ENCODE measurements at places on chromosomes 2 and 18.

GRCh38 chr2:17012297-17012696 is 346.7 kb upstream of the CYRIA start:
- DNase-seq = no peak

DNA sequence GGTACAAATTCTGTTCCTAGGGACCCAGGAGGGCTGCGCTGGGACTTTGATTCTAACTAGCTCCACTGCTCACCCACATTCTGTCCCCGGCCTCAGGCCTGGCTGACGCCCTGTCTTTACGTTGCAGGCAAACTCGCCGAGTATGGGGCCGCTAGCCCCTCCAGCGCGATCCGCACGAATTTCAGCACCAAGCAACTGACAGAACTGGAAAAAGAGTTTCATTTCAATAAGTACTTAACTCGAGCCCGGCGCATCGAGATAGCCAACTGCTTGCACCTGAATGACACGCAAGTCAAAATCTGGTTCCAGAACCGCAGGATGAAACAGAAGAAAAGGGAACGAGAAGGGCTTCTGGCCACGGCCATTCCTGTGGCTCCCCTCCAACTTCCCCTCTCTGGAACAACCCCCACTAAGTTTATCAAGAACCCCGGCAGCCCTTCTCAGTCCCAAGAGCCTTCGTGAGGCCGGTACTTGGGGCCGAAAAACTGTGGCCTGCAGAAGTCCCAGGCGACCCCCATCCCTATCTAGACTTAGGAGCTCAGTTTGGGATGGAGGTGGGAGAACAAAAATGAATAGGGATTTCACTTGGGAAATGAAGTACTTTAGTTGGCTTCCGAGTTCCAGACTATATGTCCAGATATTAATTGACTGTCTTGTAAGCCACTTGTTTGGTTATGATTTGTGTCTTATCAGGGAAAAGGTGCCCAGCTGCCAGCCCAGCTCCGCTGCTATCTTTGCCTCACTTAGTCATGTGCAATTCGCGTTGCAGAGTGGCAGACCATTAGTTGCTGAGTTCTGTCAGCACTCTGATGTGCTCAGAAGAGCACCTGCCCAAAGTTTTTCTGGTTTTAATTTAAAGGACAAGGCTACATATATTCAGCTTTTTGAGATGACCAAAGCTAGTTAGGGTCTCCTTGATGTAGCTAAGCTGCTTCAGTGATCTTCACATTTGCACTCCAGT is 1.5 kb downstream of the HOXD1 start:
- no peak for DNase-seq

GRCh38 chr18:76980663-76981395 is 151.8 kb downstream of the MBP start:
- DNase-seq = no peak

- no peak for DNase-seq
Measured at GRCh38 chr18:2103299-2103698, 468.0 kb downstream of the METTL4 start.

DNA sequence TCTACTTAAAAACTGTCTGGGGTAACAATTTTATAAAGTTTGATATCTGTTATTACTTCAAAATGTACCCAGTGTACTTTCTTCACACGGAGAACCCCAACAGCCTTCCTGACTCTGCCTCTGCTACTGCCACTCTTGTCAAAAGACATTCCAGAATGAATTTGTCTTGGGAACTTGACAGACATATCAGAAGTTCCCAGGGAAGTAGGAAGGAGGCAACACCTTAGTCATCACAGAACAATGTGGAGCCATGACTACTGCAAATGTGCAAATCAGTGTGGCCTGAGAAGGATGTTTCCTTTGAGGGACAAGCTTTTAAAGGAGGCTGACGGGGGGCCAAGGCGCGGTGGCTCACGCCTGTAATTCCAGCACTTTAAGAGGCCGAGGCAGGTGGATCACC is 133.8 kb upstream of the RNF152 start:
- no peak for DNase-seq

GRCh38 chr2:985317-985898 is 34.8 kb downstream of the SNTG2 start:
- no peak for DNase-seq

DNA sequence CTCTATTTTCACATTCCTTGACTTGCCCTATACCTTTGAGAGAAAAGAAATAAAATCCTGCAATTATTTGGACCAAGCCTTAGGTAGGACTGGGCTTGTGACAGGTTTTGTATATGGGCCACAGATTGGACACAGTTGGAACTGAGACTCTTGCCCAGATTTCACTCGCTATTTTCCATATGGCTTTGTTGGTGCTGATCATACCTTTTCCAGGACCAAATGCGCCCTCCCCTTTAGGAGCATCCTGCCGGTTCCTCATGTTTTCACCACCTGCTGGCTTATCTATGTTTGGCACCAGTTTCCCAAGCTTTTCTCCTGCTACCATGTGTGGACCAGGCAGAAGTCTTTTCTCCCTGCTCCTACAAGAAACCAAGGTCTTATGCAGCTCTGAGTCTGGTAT is 494.9 kb downstream of the EPHA4 start:
- no peak for DNase-seq
